Head of caudate nucleus (tissue), 42 donors: ENCODE measurements at places on chromosomes 2 and 18.

- DNase-seq = no peak
These were observed 145.5 kb downstream of the PXDN start for GRCh38 chr2:1598800-1599199.

GRCh38 chr18:5057386-5058348 is 139.4 kb downstream of the AKAIN1 start:
- peak; percentile 58 for DNase-seq

DNA sequence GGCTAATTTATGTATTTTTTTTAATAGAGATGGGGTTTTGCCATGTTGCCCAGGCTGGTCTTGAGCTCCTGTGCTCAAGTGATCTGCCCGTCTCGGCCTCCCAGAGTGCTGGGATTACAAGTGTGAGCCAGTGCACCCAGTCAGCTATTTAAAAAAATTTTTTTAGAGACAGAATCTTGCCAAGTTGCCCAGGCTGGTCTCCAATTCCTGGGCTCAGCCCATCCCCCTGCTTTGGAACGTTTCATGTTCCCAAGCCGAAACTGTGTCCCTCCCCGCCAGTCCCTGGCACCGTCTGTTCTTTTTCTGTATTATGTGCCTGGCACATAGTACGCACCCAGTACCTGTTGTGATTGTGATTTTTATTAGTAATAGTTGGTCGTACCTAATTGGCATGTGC is 63.1 kb upstream of the MGAT5 start:
- no peak for DNase-seq

DNA sequence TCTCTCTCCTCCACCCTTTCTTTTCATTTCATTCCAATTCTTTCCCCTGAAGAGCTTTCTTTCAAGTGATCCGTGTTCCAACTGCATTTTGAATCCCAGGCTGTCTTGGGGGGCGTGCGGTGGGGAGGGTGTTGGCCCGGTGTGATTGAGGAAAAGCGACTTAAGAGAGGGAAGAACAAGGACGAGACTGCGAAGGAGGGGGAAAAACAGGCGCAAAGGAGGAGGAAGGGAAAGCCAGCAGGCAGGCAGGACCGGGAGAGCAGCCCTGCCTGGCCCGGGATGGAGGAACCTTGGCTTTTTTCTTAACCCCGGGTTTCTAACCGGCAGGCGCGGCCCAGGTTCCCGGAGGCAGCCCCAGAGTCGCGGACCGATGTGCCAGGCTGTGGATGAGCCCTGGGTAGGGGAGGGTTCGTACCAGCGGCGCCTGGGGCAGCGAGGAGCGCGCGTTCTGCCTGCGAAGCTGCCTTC is 1.3 kb downstream of the ADCYAP1 start:
- DNase-seq = no peak

- no peak for DNase-seq
These were observed 71.2 kb downstream of the NUP35 start for GRCh38 chr2:183195397-183195796.

DNA sequence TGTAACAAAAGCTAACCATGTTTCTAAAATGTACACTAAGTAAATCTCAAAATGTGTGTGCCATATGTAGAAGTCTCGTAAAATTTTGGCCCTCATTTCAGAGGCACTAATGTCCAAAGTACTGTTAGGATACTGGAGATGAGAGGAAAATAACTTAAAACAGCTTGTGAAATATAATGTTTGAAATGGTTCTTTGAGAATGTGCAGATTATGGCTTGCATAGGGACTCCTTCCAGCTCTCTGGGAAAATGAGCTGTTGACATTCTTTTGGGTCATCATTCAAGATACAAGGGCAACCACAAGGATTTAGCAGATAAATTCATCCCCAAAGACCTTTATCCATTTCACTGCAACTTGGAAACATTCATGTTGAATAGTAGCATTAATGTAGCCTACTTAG is 38.1 kb upstream of the OTX1 start:
- DNase-seq = no peak

DNA sequence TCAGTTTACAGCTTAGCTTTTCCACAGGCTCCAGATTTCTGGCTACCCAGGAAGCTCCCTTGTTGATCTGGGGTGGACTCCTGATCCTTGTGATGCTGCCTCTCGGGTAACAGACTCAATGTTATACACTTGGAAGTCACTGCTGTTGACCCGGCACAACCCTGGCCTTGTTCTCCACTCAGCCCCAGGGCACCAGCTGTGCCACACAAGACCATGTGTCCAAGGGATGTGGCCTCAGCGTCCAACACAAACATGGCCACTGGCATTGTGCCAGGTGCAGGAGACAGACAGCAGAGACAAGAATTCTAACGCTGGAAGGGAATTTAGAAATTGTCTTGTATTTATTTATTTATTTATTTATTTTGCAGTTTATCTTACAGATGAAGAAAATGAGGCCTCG is 39.0 kb upstream of the PPP4R1 start:
- DNase-seq = peak; percentile 82

DNA sequence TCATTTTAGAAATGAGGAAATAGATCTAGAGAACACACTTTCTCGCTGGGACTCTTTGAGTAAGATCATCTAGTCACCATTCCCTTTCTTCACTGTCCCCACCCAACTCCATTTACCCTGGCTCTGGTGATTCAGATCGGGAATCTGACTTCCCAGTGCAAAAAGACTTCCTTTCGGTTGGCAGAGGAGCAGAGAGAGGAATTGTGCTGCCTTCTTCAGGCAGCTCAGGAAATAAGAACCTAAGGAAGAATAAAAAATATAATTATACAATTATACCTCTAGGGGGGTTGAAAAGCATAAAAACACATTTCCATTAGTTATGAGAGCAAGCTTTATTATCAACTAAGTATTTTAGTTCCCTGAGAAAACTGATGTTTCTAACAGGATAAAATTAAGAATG is 9.3 kb upstream of the MPP4 start:
- DNase-seq = no peak

GRCh38 chr2:113225263-113226259 is 51.8 kb downstream of the PSD4 start:
- DNase-seq = peak; percentile 69

- peak; percentile 49 for DNase-seq
These were observed 57.6 kb downstream of the SLC4A3 start for GRCh38 chr2:219684721-219685689.

- no peak for DNase-seq
These were observed 3.4 kb downstream of the IRS1 start for GRCh38 chr2:226796012-226796839.

- no peak for DNase-seq
These were observed 85.8 kb upstream of the MSH6 start for GRCh38 chr2:47697000-47697601.

- DNase-seq = no peak
These were observed 553 bp downstream of the TIGD1 start for GRCh38 chr2:232549655-232550353.

GRCh38 chr2:235286622-235287374 is 207.0 kb upstream of the AGAP1 start:
- no peak for DNase-seq

DNA sequence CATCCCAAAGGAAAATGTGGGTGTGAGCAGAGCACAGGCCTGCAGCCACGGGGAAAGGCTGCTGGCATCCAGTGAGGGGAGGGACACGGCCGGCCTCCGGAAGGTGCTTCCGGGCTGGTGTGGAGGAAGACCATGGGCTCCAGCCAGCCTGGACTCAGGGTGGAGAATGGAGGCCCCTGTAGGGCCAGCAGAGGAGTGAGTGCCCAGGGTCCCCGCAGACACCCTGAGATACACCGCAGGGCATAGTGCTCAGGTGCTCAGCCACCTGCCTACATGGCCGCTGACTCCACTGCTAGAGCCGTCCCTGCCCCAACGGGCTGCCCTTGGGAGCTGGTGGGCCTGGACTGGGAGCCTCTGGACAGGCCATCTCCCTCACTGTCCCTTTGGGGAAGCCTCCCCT is 28.5 kb upstream of the SNTG2 start:
- no peak for DNase-seq

- DNase-seq = no peak
These were observed 37.2 kb upstream of the SNED1 start for GRCh38 chr2:240960971-240961876.

GRCh38 chr2:96508521-96509113 is 3.5 kb upstream of the NEURL3 start:
- DNase-seq = no peak

DNA sequence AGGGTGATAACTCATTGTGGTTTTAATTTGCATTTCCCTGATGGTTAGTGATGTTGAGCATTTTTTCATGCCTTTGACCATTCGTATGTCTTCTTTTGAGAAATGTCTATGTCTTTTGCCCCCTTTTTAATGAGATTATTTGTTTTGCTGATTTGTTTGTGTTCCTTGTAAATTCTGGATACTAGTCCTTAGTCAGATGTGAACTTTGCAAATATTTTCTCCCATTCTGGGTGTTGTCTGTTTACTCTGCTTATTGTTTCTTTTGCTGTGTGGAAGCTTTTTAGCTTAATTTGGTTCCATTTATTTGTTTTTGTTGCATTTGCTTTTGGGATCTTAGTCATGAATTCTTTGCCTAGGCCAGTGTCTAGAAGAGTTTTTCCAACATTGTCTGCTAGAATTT is 192.0 kb downstream of the PARD3B start:
- DNase-seq = no peak

- DNase-seq = no peak
These were observed 40.0 kb downstream of the ETAA1 start for GRCh38 chr2:67437114-67437513.

DNA sequence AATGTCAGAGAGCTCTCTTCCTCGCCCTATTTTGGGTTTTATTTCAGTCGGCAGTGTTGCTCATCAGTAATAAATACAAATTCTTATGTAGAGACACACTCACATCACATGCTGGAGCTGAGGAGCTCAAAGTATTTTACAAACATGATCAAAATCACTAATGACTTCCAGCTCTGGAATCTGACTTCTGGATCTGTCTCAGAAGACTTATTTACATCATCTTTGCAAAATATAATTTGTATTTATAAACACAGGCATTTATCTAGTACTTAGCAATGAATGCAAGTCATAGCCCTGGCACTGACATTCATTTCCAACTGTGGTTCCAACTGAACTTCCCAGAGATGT is 327.1 kb downstream of the NCKAP5 start:
- DNase-seq = no peak

- no peak for DNase-seq
These were observed 24.1 kb upstream of the KANSL1L start for GRCh38 chr2:210195101-210195852.

- DNase-seq = no peak
These were observed 445.6 kb upstream of the SPRED2 start for GRCh38 chr2:65878011-65878340.

DNA sequence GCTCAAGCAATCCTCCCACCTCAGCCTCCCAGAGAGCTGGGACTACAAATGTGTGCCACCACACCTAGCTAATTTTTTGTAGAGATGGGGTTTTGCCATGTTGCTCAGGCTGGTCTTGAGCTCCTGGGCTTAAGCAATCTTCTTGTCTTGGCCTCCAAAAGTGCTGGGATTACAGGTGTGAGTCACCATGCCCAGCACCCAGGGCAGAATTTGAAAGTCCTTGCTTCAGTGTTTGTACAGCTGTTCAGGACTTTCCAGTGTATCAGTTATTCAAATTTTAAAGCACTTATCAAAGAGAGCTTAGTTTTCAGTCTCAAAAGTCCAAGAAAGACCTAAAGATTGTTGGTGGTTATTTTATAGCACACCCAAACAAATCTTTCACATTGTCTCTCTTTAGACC is 43.6 kb upstream of the VPS54 start:
- DNase-seq = no peak

DNA sequence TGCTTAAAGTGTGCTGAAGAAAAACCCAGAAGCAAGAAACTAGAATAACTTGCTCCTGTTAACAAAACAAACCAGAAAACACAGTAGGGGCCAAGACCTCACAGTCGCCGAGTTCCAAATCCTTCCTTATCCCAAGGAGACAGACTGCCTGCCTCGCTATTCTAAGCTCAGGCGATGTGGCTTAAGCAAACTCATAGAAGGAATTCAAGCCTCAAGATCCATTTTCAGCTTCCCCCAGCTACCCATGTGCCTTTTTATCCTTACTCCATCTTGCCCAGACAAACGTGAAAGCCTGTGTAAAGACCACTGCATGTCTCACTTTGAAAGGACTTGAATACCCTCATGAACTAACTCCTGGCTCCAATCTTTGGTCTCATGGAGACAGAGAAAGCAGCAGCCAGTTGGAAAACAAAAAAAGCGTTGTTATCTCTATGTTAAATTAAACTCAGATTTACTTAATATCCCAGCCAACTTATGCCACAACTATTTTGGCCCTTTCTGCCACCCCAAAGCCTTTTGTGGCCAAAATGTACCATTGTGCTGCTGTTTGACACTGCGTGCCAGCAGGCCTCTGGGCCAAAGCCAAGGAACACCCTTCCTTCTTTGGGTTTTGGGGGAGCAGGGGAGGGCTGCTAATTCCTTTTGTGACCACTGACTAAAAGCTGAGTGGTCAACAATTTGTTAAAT is 123.2 kb upstream of the FZD5 start:
- DNase-seq = no peak

GRCh38 chr2:10300328-10300920 is 2.3 kb upstream of the HPCAL1 start:
- DNase-seq = no peak

DNA sequence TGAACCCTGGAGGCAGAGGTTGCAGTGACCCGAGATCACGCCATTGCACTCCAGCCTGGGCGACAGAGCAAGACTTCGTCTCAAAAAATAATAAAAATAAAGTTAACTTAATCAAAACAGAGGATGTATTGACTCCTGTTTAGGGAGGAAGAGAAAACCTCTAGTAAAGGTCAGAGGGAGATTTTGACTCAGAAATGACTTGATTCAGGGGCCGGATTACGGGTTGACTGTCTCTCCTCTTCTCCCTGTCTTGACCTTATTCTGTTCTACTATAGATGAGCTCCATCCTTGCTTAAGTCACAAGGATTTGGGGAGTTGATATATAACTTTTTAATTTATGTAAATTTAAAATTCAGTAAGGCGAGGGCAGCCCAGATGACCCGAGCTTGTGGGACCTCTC is 71.0 kb downstream of the COX7A2L start:
- DNase-seq = no peak

DNA sequence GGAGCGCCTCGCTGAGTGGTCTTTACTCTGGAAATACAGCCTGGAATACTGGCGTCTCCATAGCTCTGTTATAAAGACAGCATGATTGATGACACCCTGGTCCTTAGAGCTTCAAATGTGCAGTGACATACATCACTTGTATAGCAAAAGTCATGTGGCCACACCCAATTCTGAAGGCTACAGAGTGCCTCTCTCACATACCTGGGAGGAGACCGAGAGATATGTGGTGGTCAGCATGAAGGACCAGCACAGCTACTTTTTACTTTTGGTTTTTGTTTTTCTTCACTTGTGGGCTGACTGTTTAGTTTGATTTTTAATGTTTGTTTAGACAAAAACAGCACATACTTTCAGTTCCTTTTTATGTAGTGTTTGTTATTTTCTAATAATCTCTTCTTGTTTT is 938.5 kb upstream of the SOX11 start:
- DNase-seq = no peak
